ENCODE measurements at places on chromosomes 1 and 21.

GRCh38 chr1:162552684-162553252 is 8.8 kb upstream of the UAP1 start:
- no peak for DNase-seq

DNA sequence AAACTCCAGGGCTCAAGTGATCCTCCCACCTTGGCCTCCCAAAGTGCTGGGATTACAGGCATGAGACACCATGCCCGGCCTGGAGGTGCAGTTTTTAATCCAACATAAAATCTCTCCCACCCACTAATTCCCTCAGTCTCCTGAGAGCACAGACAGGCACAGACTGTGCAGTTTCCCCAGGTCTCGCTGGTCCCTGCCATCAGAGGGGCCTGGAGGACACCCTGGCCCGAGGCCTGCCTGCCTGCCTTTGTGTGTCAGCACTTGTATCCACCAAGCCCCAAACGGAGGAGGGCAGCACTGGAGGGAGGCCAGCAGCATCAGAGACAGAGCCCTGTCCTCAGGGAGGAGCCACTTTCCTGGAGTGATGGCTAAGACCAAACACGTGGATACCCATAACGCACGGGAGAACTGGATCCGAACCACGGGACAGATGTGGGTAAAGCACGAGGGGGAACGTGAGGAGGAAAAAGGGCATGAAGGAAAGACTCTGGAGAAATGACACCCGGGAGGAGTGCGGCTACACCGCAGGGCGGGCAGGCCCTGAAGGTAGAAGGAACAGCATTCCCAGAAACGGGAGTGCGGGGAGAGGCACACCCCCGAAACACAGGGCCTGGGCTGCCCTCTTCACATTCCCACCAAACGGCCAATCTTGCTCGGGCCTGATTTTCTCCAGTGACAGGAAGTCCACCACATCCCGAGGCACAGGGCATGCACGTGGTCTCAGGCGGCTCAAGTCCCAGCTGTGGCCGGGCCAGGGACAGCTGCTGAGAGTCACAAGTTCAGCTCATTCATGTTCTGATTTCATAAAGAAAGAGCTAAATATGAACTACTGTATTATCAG is 29.7 kb downstream of the NPHP4 start:
- DNase-seq = no peak

GRCh38 chr1:159473335-159473734 is 33.8 kb downstream of the OR10J1 start:
- no peak for DNase-seq

GRCh38 chr1:215476541-215476940 is 90.6 kb upstream of the KCTD3 start:
- peak; percentile 8 for DNase-seq

DNA sequence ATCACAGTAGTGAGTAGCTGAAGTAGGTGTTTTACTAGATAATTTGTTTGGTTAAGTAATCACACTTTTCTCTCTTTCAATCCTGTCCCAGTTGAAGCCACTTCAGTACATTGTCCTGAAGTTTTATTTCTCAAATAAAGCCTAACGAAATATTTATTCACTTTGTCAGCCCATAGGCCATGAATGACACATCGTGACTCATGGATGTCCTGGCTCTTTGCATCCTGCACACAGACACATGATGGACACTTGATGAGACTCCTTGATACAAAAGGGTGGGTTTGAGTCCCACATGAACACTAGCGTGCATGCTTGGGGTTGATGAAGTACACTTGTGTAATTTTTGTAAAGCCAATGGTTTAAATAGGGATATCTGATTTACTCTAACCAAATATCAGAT is 22.7 kb upstream of the LAMC2 start:
- peak; percentile 50 for DNase-seq

- no peak for DNase-seq
Measured at GRCh38 chr1:162973381-162973795, 95.8 kb upstream of the RGS4 start.

DNA sequence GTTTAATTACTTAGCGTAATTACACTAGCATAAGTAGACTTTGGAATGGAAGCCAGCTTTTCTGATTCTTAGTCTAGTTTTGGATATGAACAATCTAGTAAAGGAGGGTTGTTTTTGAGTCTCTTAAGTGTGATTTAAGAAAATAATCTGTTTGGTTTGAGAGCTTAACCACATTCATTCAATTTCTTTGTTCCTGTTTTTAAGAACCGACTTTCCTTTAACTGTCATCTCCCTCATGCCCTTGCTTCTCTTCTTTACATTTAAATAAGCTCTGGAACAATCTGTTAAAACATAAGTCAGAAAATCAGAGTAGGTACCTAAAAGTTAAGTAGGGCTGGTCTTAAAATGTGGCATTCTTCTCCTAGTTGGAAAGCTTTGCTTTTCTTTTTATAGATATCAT is 27.7 kb downstream of the CDC42 start:
- DNase-seq = no peak

GRCh38 chr1:188397521-188397920 is 1568.8 kb downstream of the PLA2G4A start:
- DNase-seq = no peak

- no peak for DNase-seq
Measured at GRCh38 chr1:200038981-200039848, 11.7 kb downstream of the NR5A2 start.

- no peak for DNase-seq
Measured at GRCh38 chr1:167273027-167273800, 52.5 kb downstream of the POU2F1 start.

GRCh38 chr1:16260814-16261213 is 23.8 kb upstream of the CPLANE2 start:
- peak; percentile 55 for DNase-seq
